Stimulated activated CD4-positive, alpha-beta T cell treated with anti-CD3 and anti-CD28 coated beads, TNF-alpha, amount 100 ng/mL, for 1 hour (primary cell): ENCODE measurements at places on chromosomes 16 and 17.
A peak's percentile ranks its signal among the peaks of the same experiment; 100 is the strongest.

- DNase-seq = no peak
Observed at GRCh38 chr17:68443972-68444464, 13.3 kb downstream of the WIPI1 start.

DNA sequence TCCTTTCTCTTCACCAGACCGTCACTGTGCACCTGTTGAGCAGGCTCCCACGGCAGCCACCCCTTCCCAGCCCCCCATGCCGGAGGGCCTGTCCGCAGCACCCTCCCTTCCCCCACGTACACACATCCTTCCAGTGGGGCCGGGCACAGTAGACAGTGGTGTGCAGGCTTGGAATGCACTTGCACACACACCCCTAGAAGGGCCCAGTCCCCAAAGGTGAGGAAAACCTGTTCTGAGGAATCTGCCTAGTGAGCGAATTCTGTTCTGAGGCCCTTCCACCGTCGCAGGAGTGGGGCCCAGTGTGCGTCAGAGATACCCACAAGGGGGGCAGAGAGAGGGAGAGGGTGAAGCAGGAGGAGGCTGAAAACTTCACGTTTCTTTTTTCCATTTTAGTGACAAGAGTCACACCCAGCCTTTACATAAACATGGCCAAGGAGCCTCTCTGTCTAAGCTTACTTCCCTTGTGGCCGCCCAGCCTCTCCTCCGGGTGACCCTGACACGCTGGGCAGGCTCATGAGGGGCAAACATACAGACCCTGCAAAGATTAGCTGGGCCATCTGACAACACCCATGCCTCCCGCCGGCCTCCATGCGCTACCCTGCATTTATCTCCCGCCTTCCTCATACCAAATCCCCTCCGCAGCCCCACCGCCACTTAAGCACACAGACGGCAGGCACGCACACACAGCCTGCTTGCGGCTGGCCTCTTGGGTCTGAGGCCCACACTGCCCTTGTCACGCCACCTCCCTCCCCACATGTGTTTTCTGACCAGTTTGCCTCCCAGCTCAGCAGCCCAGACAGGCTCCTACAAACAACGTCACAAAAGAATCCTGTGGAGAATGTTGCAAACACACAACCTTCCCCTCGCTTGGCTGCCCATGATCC is 1.8 kb downstream of the ZBTB4 start:
- no peak for DNase-seq

DNA sequence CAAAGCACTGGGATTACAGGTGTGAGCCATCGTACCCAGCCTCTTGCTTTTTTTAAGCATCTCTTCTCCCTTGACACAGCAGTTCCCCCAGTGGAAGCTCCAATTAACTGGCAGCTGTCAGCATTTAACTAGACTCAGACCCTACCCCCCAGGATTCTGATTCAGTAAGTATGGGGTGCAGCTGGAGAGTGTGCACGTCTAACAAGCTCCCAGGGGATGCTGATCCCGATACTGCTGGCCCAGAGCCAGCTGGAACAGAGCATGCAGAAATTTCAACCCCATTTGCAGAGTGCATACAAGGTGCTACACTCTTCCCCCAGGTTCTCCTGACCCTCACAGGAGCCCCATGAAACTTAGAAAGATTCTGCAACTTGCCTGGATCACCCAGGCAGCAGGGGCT is 27.7 kb upstream of the BCO1 start:
- no peak for DNase-seq

DNA sequence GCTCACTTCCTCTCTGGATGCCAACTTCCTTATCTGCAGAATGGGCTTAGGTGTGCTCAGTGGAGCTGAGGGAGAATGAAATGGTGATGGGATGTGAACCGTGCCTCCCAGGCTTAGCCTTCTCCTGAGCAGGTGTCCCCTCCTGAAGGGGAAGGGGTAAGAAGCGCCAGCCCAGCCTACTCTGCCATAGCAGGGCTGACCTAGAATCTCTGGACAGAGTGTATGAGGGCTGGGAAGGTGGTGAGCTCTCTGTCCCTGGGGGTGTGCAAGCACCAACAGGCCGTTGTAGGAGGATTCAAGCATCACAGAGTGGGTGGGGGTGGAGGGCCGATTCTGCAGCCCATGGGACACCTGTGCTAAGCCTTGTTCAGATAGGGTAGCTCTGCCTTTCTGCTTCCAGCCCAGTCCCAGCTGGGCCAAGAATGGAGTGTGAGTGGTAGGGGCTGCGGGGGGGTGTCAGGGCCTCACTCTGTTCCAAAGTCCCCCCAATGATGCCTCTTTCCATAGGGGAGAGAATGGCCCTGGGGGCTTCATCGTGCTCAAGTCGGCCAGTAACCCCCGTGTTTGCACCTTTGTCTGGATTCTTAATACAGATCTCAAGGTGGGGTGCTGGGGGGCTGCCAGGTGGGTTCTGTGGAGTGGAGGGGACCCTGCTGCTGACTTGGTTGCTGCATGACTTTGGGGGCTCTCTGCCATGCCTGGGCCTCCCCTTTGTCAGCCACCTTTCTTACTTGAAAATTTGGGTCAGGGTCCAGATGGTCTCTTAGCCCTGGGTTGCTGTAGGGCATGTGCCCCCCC is 3.2 kb upstream of the TCAP start:
- DNase-seq = no peak

- no peak for DNase-seq
Observed at GRCh38 chr17:67518876-67519275, 141.8 kb downstream of the PITPNC1 start.

- DNase-seq = no peak
Observed at GRCh38 chr16:23283571-23283970, 18.5 kb upstream of the SCNN1B start.

DNA sequence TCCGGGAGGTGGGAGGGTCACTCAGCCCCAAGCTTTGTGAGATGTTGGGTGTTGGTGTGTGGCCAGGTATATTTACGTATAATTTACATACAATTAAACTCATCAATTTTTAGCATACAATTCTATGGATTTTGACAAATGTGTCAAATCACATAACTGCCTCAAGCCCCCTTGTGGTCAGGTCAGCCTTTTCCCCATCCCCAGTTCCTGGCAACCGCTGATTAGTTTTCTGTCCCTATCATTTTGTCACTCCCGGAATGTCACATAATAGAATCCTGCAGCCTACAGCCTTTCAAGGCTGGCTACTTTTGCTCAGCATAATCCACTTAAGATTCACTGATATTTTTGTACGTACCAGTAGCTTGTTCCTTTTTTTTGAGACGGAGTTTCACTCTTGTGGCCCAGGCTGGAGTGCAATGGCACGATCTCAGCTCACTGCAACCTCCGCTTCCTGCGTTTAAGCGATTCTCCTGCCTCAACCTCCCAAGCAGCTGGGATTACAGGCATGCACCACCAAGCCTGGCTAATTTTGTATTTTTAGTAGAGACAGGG is 19.3 kb upstream of the RAI1 start:
- no peak for DNase-seq

DNA sequence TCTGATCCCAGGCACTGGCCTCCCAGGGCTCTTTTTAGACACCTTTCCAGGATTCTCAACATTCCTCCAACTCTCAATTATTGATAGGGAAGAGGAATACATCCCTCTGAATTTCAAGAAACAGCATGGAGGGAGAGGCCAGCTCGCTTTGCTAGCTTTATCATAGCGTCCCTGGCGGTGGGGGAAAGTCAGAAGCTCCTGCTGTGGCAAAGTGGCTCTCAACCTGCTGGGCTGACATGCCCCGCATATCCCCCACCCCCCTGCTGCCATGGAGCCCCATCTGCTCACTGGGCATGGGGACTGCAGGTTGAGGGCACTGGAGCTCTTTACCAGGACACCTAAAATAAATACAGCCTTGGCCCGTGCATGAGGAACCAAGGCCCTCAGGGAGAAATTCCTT is 140.3 kb downstream of the SLC39A11 start:
- no peak for DNase-seq

DNA sequence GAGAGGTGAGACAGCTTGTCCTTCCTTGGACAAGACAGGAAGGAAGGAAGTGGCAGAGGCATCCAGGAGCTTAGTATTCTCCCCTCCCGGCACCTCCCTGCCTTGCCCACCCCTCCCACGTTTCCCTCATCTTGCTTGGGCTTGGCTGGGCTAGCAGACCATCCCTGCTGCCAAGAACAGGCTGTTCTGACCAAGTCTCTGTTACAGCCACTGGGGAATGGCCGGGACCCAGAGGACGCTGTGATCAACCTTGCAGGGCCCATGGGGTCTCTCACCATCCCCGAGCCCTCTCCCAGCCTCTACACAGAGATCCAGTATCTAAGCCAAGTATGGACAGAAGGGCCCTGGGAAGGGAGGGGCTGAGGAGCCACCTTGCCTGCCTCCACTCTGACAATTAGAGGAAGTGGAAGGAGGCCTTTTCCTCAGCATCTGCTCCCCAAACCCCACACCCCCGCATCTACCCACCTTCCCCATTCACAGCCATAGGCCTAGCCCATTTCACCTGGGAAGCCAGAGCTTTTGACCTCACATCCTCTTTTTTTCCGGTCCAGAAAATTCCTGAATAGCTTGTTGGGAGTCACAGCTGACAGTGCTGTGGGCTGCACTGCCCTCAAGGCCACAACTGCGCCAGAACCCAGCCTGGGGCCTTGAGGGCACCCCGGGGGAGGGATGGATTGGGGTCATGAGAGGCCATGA is 14.1 kb downstream of the CD300LG start:
- no peak for DNase-seq

GRCh38 chr16:30805056-30805369 is 18.0 kb upstream of the ZNF629 start:
- no peak for DNase-seq

DNA sequence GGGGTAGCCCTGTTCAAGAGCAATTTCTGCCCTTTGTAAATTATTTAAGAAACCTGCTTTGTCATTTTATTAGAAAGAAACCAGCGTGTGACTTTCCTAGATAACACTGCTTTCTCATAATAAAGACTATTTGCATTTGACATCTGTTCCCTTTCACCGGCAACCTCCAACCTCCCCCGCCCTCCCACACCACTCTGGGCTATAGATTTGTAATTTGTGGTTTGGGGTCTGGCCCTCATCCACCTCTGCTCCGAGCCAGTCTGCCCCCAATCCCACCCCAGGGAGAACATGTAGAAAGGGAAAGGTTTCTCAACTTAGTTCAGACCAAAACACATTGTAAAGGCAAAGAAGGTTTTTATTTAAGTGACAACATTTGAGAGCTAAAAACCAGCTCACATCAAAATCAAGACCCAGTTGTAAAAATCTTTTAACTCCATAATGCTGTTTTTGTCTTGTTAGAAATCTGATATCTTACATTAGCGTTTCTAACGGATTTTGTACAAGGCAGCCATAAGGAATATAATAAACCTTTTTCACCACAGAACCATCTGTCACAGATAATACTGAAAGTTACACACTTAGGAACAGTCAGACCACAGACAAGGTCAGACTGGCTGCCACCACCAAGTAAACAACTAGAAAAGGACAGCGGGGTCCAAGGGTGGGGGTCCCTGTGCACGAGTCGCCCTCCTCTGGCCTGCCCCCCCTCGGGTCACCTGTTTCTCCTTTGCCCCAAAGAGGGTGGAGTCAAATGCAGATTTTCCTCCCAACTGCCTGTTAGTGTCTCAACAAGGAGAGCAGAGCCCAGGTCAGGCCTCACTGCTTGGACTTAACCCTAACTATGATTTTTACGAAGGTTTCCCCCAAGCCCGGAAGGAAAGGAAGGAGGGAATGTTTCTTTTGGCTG is 6.9 kb downstream of the PIMREG start:
- DNase-seq = no peak

DNA sequence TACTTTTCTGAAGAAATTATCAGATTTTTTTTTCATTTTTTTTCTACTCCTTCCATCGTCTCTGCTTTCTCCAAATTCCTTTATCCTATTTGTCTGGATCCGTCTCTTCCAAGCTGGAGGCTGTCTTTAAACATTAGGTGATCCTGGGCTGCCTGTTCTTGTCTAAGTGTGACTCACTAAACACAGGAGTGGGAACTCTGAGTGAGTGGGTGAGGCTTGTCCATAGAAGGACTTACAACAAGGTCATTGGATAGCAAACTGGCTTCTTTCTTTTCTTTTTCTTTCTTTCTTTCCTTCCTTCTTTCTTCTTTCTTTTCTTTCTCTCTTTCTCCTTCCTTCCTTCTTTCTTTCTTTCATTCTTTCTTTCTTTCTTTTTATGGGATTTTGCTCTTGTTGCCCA is 18.2 kb downstream of the ALOX15 start:
- no peak for DNase-seq

GRCh38 chr17:55607731-55608341 is 96.6 kb upstream of the SMIM36 start:
- DNase-seq = no peak

DNA sequence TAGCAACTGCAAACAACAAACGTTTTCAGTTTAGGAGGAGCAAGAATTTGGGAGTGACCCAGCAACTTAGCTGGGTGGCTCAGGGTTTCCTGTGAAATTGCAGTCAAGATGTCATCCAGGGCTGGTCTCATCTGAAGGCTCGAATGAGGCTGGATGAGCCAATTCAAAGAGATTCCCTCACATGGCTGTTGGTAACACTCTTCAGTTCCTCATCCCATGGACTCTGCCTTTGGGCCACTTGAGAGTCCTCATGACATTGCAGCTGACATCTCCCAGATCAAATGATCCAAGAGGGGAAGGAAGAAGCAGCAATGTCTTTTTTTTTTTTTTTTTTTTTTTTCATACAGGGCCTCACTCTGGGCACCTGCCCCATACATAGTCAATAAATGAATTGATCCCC is 26.3 kb downstream of the UBALD1 start:
- no peak for DNase-seq

DNA sequence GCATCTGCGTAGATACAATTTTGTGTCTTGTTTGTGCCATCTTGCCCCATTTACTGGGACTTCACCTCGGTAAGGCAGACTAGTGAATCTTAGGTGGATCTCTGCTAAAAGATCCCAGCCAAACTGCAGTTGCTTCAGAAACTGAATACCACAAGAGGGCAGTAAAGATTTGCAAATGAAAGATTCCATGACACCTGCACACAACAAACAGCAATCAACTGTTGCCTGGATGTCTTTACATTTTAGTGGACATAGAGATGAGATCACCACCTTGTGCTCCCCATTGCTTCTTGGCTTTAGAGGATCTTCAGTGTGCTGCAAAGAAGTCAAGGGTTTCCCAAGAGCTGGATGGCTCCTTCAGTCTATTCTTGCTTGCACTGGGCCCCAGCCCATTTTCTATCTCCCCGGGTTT is 119.2 kb upstream of the CACNG5 start:
- DNase-seq = no peak

DNA sequence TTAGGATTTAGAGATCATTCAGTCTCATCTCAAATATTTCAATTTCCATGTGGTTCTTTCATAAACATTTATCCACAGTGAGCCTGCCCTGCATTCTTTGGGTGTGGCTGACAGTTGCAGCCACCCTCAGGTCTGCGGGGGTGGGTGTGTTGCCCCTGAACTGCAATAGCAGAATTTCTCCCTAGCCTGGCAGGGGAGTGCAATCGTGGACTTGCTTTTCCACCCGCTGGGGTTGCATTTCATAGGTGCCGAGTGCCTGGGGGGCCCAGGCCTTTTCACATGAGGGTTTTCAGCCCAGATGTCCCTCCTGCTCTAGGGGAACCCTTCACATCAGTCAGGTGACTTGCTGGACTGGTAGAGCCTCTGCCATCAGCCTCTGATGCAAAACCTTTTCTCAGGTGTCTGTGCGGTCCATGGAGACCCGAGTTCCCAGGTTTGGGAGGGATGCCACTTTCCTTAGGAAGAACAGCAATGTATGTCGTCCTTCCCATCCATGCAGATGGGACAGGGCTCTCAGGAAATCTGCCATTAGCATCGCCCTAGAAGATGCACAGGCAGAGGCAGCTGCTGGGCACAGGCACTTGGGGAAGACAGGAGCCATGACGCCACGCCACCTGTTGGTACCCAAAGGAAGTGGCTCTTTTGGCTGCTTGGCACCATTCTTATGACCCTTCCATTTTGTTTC is 2.4 kb upstream of the USP36 start:
- peak; percentile 31 for DNase-seq
